ENCODE measurements at places on chromosomes 5 and 9. TPM values are rescaled to one million over a fixed set of nuclear protein-coding genes. Genes with fewer than 3 reads are reported as not detected.
A peak's percentile ranks its signal among the peaks of the same experiment; 100 is the strongest.

DNA sequence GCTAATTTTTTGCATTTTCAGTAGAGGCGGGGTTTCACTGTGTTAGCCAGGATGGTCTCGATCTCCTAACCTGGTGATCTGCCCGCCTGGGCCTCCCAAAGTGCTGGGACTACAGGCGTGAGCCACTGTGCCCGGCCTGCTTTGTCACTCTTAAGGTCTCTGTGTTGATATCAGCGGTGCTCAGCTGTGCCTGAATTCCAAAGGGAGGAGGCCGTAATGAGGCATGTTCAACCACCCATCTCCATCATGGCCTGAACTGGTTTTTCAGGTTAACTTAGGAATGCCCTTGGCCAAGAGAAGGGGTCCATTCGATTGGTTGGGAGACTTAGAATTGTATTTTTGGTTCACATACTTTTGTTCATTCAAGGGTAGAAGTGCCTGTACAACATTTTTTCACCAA lies 22.0 kb downstream of the HSD17B3 start:
- H3K36me3 ChIP-seq = no peaks in the 10 kb centered on the region
- no peak for DNase-seq
- no peaks in the 10 kb centered on the region for H3K27me3 ChIP-seq
- no peak overlapping the region for H3K4me3 ChIP-seq
- H3K4me1 ChIP-seq = no peaks in the 10 kb centered on the region

- no peak overlapping the region for H3K4me3 ChIP-seq
- DNase-seq = no peak
- H3K27ac ChIP-seq = peak overlapping the region; percentile 80
- no peaks in the 10 kb centered on the region for H3K36me3 ChIP-seq
- peaks cover 42% of the 10 kb centered on the region for H3K4me1 ChIP-seq
Measured at GRCh38 chr9:94140791-94141790, 56.8 kb downstream of the PTPDC1 start.

- no peak overlapping the region for H3K4me3 ChIP-seq
- H3K27ac ChIP-seq = no peak overlapping the region
- H3K27me3 ChIP-seq = no peaks in the 10 kb centered on the region
- DNase-seq = no peak
Measured at GRCh38 chr5:41787265-41787664, 83.0 kb downstream of the OXCT1 start.

- no peak overlapping the region for H3K4me3 ChIP-seq
- peaks cover 6% of the 10 kb centered on the region for H3K4me1 ChIP-seq
- no peak overlapping the region for H3K27ac ChIP-seq
- H3K36me3 ChIP-seq = peaks cover 8% of the 10 kb centered on the region
- no peaks in the 10 kb centered on the region for H3K27me3 ChIP-seq
Measured at GRCh38 chr5:131607418-131607817, 27.6 kb downstream of the RAPGEF6 start.

The SVEP1 gene
- total RNA-seq = 88.1 TPM

The GALNT10 gene
- total RNA-seq = 93.8 TPM

- no peak for DNase-seq
- peaks cover 42% of the 10 kb centered on the region for H3K36me3 ChIP-seq
- H3K4me1 ChIP-seq = no peaks in the 10 kb centered on the region
- H3K4me3 ChIP-seq = no peak overlapping the region
Measured at GRCh38 chr5:138824924-138825863, 49.9 kb downstream of the LRRTM2 start.

GRCh38 chr5:174798551-174798951 lies 74.2 kb downstream of the MSX2 start:
- no peaks in the 10 kb centered on the region for H3K4me1 ChIP-seq
- H3K27ac ChIP-seq = no peak overlapping the region
- no peak overlapping the region for H3K4me3 ChIP-seq
- DNase-seq = no peak

GRCh38 chr9:134326724-134327601 lies 708 bp downstream of the RXRA start:
- DNase-seq = no peak
- H3K4me3 ChIP-seq = peak overlapping the region; percentile 85
- no peaks in the 10 kb centered on the region for H3K36me3 ChIP-seq
- H3K27ac ChIP-seq = peak overlapping the region; percentile 72
- peaks cover 50% of the 10 kb centered on the region for H3K4me1 ChIP-seq

DNA sequence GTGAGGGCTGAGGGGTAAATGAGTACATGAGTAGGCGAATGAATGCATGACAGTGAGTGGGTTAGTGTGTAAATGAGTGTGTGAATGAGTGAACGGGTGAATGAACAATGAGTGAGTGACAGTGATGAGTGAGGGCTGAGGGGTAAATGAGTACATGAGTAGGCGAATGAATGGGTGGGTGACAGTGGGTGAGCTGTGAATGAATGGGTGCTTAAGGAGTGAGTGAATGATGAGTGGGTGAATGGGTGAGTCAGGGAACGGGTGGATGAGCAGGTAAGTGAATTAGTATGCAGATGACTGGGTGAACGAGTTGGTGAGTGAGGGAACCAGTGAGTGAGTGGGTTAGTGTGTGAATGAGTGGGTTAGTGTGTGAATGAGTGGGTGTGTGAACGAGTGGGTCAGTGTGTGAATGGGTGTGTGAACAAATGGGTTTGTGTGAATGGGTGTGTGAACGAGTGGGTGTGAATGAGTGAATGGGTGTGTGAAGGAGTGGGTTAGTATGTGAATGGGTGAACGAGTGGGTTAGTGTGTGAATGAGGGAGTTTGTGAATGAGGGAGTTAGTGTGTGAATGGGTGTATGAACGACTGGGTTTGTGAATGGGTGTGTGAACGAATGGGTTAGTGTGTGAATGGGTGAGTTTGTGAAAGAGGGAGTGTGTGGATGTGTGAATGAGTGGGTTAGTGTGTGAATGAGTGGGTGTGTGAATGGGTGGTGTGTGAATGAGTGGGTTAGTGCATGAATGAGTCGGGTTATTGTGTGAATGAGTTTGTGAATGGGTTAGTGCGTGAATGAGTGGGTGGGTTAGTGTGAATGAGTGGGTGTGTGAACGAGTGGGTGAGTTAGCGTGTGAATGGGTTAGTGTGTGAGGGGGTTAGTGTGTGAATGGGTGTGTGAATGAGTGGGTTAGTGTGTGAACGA lies 32.9 kb downstream of the NKD2 start:
- no peak for DNase-seq
- H3K4me1 ChIP-seq = no peaks in the 10 kb centered on the region
- no peak overlapping the region for H3K27ac ChIP-seq
- no peak overlapping the region for H3K4me3 ChIP-seq
- H3K27me3 ChIP-seq = no peaks in the 10 kb centered on the region

- H3K36me3 ChIP-seq = no peaks in the 10 kb centered on the region
- no peak overlapping the region for H3K27ac ChIP-seq
- no peaks in the 10 kb centered on the region for H3K27me3 ChIP-seq
- DNase-seq = no peak
- no peaks in the 10 kb centered on the region for H3K4me1 ChIP-seq
- H3K4me3 ChIP-seq = no peak overlapping the region
Measured at GRCh38 chr5:175624316-175624715, 33.6 kb upstream of the HRH2 start.

The DBH gene
- total RNA-seq = not detected

DNA sequence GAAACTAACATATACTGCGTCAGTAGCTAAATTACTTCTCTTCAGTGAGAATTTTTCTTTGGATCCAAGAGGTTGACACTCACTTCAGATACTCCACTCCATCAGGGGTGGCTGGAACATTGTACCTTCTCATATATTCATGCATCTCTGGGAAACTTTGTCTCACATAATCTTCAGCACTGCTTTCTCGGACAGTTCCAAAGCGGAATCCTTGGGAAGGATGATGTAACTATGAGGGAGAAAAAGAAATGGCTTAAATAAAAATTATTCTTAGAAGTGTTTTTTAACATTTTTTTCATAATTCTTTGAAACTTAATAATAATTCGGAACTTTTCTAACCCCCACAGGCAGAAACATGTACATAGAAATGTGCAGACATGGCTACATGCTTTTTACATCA lies 33.4 kb upstream of the PPP3R2 start:
- no peaks in the 10 kb centered on the region for H3K36me3 ChIP-seq
- no peaks in the 10 kb centered on the region for H3K4me1 ChIP-seq
- H3K27ac ChIP-seq = no peak overlapping the region
- H3K4me3 ChIP-seq = no peak overlapping the region
- no peak for DNase-seq

- H3K27me3 ChIP-seq = peaks cover 29% of the 10 kb centered on the region
- H3K4me1 ChIP-seq = no peaks in the 10 kb centered on the region
- no peak overlapping the region for H3K4me3 ChIP-seq
- no peaks in the 10 kb centered on the region for H3K36me3 ChIP-seq
- H3K27ac ChIP-seq = no peak overlapping the region
Measured at GRCh38 chr5:594226-594860, 17.8 kb upstream of the CEP72 start.

The LIFR gene
- 151 TPM for total RNA-seq

DNA sequence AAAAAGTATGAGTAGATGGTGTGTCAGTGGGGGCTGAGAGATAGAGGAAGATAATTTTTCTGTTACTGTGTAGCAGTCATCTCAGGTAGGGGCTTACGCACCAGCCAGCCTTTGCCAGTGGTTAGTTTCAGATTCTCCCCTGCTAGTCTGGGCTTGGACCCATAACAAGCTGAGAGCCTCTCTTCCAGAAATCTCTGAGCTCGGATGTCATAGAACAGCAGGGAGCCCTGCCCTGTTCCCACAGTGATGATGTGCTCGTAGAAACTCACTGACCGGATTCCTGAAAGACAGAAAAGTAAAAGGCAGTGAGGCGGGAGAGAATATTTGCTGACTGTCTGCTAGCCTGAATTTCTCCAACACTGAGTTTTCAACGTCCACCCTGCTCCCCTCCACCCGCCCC lies 37.2 kb downstream of the DCAF12 start:
- H3K27ac ChIP-seq = no peak overlapping the region
- H3K4me1 ChIP-seq = no peaks in the 10 kb centered on the region
- peaks cover 88% of the 10 kb centered on the region for H3K36me3 ChIP-seq
- DNase-seq = no peak
- H3K4me3 ChIP-seq = no peak overlapping the region

GRCh38 chr5:150234576-150235499 lies 45.0 kb downstream of the SLC6A7 start:
- no peaks in the 10 kb centered on the region for H3K27me3 ChIP-seq
- no peaks in the 10 kb centered on the region for H3K36me3 ChIP-seq
- DNase-seq = no peak
- no peak overlapping the region for H3K27ac ChIP-seq
- H3K4me3 ChIP-seq = no peak overlapping the region
- H3K4me1 ChIP-seq = no peaks in the 10 kb centered on the region

GRCh38 chr5:126811515-126812198 lies 34.7 kb downstream of the LMNB1 start:
- H3K4me3 ChIP-seq = no peak overlapping the region
- DNase-seq = no peak
- no peaks in the 10 kb centered on the region for H3K27me3 ChIP-seq
- peak overlapping the region; percentile 55 for H3K27ac ChIP-seq
- no peaks in the 10 kb centered on the region for H3K36me3 ChIP-seq

DNA sequence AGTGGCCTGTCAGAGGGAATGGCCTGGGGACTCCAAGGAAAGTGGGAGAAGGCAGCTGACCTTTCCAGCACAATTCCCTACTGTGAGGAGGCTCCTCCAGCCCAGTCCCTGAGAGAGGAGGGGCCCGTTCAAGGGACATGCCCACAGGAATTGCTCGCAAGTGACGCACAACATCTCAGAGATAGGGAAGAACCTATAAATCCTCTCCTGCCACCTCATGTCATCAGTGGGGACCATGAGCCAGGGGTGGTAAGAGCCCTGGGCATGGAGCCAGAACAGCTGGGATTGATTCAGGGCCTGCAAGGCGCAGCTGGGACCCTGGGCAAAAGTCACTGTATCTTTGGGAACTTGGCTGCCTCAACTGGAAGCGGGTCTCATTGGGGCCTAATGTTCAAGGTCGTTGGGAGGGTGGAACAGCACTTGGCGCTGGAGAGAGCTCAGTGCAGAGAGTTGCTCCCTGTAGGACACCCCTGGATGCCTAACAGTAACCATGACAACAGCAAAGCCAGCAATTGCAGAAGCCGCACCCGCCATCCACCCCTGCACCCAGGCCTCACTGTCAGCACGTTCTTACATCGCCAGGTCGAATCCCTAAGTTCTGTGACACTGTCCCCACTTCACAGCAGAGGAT lies 41.3 kb upstream of the ORM1 start:
- H3K4me3 ChIP-seq = no peak overlapping the region
- H3K27me3 ChIP-seq = no peaks in the 10 kb centered on the region
- H3K4me1 ChIP-seq = no peaks in the 10 kb centered on the region
- H3K36me3 ChIP-seq = no peaks in the 10 kb centered on the region

GRCh38 chr5:166200532-166200931 lies 2090.9 kb upstream of the WWC1 start:
- no peaks in the 10 kb centered on the region for H3K4me1 ChIP-seq
- H3K4me3 ChIP-seq = no peak overlapping the region
- no peaks in the 10 kb centered on the region for H3K36me3 ChIP-seq
- DNase-seq = no peak
- no peaks in the 10 kb centered on the region for H3K27me3 ChIP-seq

The PCDHA9 gene
- total RNA-seq = 0.20 TPM

The ADAMTS13 gene
- 2.0 TPM for total RNA-seq

The LMX1B gene
- total RNA-seq = 0.14 TPM

DNA sequence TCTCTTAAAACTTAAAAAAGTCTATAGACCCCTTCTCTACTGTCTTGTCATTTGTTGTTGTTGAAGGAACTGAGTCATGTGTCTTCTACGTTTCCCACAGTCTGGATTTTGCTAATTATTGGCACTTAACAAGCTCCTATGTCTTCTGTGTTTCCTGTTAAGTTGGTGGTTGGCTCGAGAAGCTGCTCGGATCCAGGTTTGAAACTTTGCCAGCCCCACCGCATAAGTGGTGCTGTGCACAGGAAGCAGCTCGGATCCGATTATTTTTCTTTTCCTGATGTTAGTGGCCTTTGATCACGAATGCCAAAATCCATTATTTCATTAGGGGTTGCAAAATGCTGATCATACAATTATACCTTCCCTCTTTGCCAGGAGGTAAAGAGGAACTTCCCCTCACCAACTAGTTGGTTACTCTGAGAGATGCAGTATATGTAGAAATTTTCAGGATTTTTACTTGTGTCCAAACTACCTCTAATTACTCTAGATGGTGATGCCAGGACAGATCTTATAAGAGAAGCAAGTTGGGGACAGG lies 186.5 kb downstream of the NSG2 start:
- H3K4me3 ChIP-seq = no peak overlapping the region
- no peaks in the 10 kb centered on the region for H3K36me3 ChIP-seq
- H3K27ac ChIP-seq = no peak overlapping the region
- no peak for DNase-seq
- H3K27me3 ChIP-seq = no peaks in the 10 kb centered on the region

DNA sequence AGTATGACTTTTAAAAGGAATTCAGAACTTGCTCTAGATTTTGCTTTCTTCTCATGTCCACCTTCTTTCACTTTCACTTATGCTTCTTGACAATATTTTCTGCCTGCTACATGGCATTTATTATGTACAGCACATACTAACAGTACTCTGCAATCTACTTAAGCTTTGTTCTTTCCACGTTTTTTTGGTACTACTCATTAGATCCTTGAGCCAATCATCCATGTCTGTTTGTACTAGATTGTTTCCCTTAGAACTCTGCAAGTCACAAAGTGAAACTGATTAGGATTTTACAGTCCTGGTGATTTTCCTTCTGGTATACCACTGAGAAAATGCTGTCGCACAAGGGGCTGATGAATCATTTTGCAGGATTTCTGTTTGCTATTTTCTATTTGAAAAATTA lies 78.3 kb downstream of the PARP8 start:
- peak overlapping the region; percentile 59 for H3K27ac ChIP-seq
- H3K36me3 ChIP-seq = no peaks in the 10 kb centered on the region
- peaks cover 22% of the 10 kb centered on the region for H3K4me1 ChIP-seq
- peak overlapping the region; percentile 45 for H3K4me3 ChIP-seq
- DNase-seq = no peak
- H3K27me3 ChIP-seq = no peaks in the 10 kb centered on the region

All from upper lobe of right lung (tissue), 1 donor.